Activated T-helper 17 cell treated with anti-CD3 and anti-CD28 coated beads, Interleukin-2, amount 50 U/mL, for 72 hours (primary cell): ENCODE measurements at places on chromosomes 4 and X.

DNA sequence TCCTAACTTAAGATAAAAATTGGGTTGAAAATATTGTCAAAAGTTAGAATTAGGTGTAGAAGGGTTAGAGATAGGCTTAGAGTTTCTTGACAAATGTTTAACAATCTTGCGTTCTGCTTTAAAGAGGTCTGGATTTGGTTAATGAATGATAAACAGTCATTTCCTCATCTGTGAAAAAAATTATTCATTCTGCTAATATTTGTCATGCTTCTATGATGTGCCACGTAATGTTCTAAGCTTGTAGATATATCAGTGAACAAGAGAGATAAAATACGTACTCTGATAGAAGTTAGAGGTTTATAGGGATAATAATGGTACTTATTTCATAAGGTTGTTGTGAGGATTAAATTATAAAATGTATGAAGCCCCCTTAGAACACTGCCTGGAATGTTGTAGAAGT is 443.0 kb upstream of the GALNT7 start:
- ATAC-seq: no peak

GRCh38 chr4:108034565-108034964 is 44.9 kb downstream of the HADH start:
- no peak for ATAC-seq

DNA sequence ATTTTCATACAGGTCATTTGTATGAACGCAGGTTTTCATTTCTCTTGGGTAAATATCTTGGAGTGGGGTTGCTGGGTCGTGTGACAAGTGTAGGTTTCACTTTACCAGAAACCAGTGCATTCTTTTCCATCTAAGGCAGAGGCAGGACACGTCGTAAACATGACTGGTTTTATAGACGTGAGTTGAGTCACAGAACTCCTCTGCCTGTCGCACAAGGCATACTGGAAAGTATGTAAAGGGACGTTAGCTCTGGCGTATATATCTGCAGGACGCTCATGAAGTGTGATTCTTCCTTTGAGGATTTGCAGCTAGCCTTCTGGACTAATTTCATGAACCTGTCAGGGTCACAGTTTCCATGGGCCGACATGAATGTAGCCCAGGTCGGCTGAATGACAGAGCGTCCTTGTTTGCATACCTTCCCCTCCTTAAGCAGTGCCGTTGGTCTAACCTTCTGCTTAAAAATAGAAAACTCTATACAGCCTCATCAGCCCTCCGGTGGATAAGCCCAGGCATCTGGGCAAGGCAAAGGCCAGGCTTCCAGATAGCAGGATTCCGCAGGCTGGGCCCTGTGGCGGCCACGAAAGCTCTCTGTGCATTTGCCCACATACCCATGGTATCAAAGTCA is 106.0 kb downstream of the GPR143 start:
- no peak for ATAC-seq

- ATAC-seq: no peak
These were observed 60.4 kb downstream of the SHROOM2 start for GRCh38 chrX:9846631-9847030.

DNA sequence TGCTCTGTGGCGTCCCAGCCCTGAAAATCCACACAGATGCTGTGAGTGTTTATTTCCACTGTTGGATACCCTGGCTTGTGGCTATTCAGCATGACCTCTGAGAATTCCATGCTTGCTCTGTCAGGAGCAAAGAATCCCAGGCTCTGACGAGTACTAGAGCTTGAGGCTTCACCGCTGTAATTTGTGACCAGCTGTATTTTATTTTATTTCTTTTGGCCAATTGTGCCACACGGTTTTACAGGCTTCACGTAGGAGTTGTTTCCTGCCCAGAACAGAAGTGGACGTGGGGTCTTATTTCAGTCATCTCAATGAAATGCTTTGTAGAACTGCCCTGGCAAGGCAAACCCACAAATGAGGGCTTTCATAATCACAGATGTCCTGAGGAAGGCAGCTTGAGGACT is 69.4 kb upstream of the CLDN34 start:
- no peak for ATAC-seq
